Stimulated activated CD4-positive, alpha-beta T cell treated with anti-CD3 and anti-CD28 coated beads, Interleukin-1b, Interleukin-23, amount 100 ng/mL, for 1 hour (primary cell): ENCODE measurements at places on chromosomes 7 and 10.

- DNase-seq: no peak
Observed at GRCh38 chr7:94497874-94498670, 11.5 kb upstream of the CASD1 start.

DNA sequence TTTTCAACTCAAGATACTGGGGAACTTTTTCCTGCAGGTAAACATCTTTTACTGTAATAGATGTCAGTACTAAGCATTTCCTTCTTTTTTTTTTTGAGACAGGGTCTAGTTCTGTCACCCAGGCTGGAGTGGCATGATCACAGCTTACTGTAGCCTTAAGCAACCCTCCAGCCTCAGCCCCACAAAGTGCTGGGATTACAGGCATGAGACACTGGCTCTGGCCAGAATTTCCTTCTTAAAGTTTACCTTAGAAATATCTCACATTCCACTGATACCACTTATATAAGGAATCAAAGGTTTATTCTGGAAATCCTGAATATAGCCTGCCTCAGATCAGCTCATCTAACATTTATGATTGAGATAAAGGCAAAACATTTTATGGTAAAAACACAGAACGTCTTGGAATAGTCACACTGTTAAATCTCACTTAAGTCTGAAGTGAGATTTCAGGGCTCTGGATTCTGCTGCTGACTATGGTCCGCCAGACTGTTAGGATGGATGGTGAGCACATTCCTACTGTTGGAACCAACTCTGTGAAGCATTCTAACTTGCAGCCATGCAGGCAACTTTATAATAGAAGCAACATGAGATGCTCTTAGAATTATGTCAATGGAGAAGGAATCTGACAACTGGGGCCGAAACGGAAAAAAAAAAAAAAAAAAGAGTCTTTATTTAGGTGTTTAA is 151.9 kb downstream of the ZMYND11 start:
- no peak for DNase-seq

- DNase-seq: no peak
Observed at GRCh38 chr7:68309271-68309670, 1289.0 kb upstream of the AUTS2 start.

GRCh38 chr10:61286686-61287085 is 166.5 kb downstream of the TMEM26 start:
- DNase-seq: no peak

DNA sequence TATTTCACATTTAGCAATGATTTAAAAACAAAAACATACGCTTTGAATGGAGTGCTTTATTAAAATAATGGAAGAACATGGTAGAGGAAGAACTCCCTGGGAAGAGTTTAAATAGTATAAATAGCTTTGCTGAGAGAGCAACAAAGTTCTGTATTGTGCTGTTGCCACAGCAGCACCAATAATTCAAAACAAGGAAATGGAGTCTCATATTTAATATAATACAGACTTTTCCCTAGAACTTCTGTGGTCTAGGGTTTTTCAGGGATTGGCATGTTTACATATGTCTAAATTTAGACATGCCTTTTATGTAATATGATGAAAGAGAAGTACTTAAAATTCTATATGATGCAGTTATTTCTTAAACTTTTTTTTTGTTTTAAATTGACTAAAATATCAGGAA is 217.2 kb upstream of the HDAC9 start:
- DNase-seq: no peak

GRCh38 chr10:15630353-15630752 is 89.4 kb downstream of the ITGA8 start:
- no peak for DNase-seq

DNA sequence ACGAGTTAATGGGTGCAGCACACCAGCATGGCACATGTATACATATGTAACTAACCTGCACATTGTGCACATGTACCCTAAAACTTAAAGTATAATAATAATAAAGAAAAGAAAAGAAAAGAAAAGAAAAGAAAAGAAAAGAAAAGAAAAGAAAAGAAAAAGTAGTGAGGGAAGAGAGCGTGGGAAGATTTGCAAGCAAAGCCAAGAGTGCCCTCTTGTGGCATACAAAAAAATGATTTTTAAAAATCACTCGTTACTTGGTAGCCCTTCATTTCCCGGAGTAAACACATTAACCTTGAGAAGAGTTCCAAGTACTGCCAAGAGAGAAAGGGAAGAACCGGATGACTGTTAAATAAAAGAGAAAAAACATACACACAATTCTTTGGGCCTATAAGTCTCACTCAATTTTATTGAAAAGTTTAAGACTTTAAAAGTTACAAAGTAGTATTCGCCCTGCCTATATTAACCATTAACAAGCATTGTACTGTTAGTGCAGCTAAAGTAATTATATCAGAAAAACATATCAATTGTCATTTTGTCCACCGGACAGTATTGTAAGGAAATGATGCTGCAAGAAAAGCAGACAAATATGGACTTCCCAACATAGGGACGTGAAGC is 6.2 kb upstream of the CH25H start:
- DNase-seq: no peak

DNA sequence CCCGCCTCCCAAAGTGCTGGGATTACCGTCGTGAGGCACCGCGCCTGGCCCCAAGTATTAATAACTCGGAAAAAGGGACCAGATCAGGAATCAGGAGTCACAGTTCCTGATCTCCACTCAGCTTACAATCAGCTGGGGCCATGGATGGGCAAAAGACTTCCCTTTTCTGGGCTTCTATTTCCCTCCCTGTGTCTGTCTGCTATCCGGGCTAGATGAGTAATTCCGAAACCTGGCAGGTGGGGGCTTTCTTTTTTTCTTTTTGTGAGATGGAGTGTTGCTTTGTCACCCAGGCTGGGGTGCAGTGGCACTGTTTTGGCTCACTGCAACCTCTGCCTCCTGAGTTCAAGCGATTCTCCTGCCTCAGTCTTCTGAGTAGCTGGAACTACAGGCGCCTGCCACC is 11.6 kb downstream of the RPS24 start:
- DNase-seq: no peak

DNA sequence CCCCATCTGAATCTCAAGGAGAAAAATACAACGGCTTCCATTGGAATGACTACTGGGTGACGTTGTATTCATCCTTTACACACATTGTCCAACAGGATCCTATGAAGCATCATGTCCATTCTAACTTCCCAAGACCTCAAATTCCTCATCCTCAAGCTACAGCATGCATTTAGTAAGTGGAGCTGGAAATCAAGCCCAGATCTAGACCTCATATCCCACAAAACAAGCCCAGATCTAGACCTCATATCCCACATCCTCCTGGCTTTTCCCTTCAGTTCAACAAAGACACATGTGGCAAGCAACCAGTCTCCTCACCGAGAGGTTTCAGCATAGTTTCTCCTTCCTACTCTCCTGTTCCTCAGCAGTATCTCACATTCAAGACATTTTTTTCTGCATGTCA is 12.2 kb downstream of the IGF2BP3 start:
- DNase-seq: no peak

DNA sequence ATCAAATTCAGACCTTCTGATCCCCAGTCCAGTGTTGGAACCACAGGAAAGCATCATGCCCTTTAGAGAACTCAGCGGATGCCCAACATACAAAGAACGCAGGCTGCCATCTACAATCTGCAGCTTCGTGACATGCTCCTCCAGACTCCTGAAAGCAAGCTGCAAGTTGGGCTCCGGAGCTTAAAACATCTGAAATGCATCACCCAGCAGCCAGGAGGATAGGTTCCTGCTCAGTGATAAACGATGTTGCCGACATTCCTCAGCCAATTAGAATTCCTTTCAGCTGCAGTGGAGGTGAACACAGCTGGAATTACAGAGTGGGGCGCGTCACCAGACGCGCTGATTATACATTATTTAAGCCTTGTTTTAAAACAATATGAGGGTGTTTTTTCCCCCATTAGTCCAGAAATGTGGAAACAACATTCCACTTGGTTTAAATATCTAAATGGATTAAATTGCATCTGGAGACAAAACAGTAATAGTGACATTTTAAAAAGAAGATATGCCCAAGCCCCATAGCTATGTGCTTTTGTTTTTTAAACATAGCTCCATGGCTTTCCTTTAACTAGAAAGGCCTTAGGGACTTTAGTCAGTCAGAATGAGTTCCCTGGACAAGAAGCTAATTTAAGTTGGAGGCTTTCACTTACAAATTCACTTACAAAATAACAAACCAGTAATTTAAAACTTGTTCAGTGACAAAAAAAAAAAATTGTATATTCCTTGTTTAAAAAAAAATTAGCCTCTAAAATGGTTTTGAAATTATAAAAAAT is 6.3 kb downstream of the SMURF1 start:
- no peak for DNase-seq

GRCh38 chr7:149598721-149599308 is 101.2 kb upstream of the ZNF746 start:
- no peak for DNase-seq

- no peak for DNase-seq
Observed at GRCh38 chr10:104260775-104261115, 6.1 kb downstream of the GSTO1 start.

- DNase-seq: no peak
Observed at GRCh38 chr7:154640266-154640865, 362.6 kb downstream of the PAXIP1 start.

DNA sequence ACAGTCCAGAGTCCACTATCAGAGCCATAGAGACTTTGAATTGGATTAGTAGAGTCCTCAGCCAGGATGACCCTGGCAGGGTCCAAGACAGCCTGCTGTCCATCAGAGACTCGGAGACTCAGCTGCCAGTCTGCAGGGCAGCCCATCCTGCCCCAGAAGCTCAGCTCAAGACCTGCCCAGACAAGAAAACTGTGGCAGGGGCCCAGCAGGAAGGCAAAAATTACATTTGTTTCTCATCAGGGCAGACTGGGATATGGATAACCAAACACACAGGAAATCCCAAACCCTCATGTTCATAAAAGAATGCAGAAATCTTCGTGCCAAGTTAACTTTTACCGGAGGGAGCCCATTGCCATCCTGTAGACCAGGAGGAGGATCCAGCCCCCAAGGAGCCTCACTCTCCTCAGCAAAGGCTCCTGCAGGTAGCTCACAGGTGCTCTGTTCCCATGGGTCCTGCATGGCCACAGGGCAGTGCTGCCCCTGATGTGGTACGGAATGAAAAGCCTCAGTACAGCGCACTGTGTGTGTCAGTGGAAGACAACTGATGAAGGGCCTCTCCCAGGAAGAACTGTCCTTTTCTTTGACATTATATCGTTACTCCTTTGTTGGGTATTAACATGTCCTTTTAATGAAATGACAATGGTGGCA is 222.2 kb downstream of the KCNMA1 start:
- DNase-seq: no peak

DNA sequence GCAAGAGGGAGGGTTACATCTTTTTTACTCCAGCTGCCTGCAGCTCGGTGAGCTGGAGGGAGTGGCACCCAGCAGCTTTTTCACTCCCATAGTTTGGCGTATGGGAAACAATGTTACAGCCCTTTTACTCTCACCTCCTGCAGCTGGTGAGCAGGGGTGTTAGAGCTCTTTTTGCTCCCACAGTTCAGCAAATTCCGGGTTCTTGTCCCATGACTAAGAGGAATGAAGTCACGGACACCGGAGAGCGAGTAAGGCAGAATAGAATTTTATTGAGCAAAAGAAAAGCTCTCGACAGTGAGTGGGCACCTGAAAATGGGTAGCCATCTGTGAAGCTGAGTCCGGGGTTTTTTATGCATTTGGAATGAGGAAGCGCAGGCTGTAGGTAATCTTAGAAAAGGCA is 446.6 kb downstream of the GFRA1 start:
- no peak for DNase-seq

DNA sequence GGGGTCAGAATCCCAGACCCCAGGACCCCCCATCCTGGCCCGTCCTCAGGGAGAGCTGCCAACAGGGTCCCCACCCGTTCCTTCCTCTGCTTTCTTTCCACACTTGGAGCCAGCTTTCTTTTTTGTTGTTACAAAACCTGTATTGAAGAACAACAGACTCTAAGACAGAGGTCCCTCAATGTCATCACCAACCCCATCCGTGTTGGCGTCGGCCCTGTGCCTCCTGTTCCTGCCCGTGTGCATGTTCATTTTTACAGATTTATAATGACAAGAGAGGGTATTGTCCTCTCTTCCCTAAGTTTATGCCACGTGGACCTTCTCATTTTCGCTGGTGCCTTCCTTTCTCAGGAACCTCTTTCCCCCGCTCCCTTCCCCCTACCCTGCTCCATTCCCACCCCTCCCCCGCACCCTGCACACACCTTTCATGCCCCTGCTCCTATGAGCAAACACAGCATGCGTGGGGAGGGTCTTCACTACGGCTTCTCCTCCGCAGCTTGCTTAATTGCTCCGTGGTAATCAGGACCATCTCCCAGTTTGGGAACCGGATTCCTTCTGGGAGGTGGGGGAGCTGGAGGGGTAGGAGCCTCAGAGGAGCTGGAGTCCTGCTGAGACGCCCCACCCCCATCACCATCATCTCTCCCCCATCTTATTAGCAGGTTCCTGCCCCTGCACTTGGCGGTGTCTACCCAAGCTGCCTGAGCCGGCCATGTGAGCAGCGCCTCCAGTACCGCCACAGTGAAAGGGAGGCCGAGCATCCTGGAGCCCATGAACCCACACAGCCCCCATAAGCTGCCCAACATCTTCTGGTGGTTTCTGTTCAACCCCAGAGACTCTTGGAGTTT is 88.0 kb upstream of the INSIG1 start:
- no peak for DNase-seq

DNA sequence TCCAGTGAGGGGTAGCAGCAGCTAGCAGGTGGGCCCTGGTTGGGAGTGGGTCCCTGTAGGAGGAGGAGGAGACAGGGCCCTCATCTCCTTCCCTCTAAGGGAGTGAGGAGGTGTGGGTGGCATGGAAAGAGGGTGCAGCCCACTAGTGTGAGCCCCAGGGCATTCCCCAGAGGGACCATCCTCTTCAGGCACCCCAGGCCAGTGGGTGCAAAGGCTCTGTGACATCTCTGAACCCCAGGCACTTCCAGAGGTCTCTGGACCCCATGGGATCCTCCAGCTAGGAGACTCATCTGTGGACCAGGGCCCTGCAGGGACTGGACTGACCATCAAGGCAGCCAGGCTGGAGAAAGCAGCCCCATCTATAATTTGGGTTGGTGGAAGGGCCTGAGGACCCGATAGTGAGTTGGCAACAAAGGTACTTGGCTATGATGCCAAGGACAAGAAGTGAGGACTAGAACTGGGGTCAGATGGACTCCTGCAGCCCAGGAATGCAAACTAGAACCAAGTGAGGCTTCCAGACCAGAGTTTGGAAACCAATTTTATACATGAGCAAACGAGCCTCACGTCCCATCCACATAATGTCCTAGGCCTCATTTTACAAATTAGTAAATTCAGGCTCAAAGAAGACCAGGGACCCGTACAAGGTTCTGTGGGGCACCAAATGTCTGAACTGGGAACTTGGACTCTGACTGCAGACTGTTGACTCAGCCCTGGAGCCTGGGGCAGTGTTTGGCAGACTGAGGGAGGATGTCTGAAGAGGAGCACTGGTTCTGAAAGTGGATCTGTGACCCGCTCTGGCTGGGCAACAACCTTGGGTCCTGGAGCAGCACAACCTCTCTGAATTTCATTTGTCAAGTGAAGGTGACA is 1.4 kb upstream of the VSTM4 start:
- no peak for DNase-seq

- DNase-seq: no peak
Observed at GRCh38 chr10:61795147-61795546, 106.4 kb upstream of the ARID5B start.

GRCh38 chr10:70272925-70273316 is 10.9 kb downstream of the NPFFR1 start:
- no peak for DNase-seq

GRCh38 chr7:51069411-51070083 is 247.1 kb downstream of the COBL start:
- DNase-seq: no peak
